ENCODE measurements at places on chromosomes 6 and 20.
A peak's percentile ranks its signal among the peaks of the same experiment; 100 is the strongest.

DNA sequence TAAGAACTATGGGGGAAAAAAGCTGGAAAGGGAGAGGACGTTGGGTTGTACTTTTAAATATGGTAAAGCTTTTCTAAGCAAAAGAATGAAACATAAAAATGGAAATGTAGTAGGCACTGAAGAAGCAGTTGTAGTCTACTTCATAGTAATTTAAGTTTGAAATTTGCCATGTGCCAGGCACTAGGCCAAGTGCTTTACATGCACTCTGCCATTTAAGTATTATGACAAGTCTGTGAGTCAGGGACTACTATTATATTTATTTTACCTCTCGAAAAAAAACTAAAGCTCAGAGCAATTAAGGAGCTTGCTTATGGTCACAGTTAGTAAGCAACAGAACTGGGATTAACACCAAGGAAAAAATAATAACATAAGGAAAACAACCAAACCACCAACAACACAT lies 257.8 kb downstream of the GMDS start:
- no peak for DNase-seq

DNA sequence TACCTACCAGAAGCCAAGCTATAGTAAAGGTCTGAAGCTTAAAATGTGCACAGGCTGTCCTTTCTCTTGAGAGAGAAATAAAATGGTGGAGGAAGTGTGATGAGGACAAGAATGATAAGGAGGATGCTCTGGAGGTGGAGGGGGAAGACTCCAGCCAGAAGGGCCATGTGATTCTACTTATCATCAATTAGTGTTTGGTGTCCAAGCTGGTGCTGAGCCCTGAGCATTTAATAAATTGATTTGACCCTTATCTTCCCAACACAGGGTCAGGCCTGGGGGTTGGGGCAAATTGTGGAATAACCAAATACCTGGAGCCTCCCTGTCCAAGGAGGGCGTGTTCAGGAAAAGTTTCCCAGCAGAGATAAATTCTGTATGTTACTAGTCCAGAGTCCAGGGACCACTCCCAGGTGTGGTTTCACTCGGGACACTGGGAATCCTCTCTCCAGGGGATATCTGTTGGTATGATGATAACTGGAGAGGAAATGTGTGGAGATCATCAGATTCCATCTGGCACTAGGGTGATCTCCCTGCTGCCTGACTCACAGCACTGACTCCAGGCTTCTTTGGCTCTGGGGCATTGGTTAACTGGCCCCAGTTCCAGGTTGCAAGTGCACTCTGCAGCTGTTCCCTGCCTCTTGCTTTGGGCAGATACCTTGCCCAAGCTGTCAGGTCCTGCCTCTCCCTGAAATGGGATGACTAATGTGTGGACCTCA lies 3.8 kb upstream of the MYBL2 start:
- DNase-seq, result peak; percentile 31

GRCh38 chr20:62083312-62083711 lies 17.6 kb upstream of the TAF4 start:
- DNase-seq, result no peak

- no peak for DNase-seq
Observed at GRCh38 chr6:110720066-110720465, 95.2 kb downstream of the CDK19 start.

- DNase-seq, result no peak
Observed at GRCh38 chr20:46367967-46368901, 38.2 kb downstream of the ELMO2 start.

DNA sequence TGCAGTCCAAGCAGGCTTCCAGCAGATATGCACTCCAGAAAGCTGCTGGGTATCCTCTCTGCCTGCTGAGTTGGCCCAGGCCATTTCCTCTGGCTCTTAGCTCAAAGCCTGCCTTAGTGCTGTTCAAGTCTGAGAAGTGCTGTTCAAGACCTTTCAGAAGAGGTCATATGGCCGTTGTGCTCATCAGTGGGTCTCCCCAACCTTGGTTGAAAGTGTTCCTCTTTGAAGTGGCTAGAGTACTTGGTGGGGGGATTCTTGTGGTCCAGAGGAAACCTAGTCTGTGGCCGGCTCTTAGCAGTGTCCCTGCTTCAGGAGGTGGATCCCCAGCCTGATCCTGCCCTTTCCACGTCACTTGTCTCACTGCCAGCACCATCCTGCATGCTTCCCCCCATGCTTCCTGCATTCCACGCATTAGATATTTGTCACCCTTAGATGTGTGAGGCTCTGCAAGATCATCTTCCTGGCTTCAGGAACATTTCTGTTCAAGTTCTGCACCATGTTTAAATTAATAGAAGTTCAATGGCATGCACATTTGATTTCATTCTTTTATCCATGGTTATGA lies 105.0 kb downstream of the FIG4 start:
- DNase-seq, result peak; percentile 54

GRCh38 chr6:38212579-38212978 lies 393.1 kb downstream of the ZFAND3 start:
- DNase-seq, result no peak

GRCh38 chr6:129500958-129501739 lies 208.8 kb downstream of the ARHGAP18 start:
- DNase-seq, result peak; percentile 63

DNA sequence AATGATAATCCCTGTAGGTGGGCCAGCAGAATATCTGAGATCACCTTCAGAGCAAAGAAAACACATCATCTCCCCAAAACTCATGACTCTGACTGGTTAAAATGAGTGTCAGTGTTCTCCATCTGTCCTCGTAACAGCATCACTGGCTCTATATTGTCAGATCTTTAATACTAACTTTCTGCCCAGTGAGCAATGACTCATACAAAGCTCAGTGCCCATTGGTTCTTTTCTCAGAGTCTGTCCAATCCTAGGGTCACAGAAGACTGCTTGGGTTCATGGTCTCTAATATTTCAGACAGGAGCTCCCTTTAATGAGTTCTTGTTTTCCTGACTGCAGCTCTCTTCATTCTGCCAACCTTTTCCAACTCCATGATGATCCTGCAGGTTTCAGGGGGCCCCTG lies 36.4 kb downstream of the HLA-DPB1 start:
- peak; percentile 78 for DNase-seq

DNA sequence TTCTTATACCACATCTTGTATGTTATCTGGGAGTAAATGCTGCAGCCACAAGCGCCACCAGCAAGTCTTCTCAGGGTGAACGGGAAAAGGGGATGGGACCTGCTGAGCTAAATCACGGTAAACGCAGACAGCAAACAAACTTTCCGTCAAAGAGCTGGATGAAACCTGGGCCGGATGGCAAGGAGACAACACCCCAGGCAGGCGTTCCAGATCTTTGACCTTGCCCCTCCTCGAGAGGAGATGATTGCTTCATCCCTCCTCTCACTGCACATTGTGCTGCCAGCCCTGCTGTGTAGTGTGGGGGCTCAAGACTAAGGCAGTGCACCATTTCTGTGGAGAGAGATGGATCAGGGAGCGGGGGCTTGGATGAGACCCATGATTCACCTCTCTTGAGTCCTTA lies 9.8 kb downstream of the RAET1E start:
- no peak for DNase-seq
